Stimulated activated CD4-positive, alpha-beta T cell treated with anti-CD3 and anti-CD28 coated beads, Interleukin-1b, Interleukin-23, amount 100 ng/mL, for 1 hour (primary cell): ENCODE measurements at places on chromosomes 11 and 22.

DNA sequence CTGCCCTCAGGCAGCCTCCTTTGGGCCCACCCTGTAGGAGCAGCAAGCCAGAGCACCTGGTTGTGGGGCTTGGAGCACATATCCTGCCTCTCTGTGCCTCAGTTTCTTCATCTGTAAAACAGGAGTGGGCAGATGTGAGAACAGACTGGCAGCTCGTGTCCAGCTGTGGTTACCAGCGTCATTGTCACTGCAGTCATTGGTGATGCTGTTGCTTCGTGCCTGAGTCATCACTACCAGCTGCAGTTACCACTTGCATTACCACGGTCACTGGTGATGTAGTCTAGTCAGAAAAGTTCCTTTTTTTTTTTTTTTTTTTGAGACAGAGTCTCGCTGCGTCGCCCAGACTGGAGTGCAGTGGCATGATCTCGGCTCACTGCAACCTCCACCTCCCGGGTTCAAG is 20.4 kb downstream of the RSPH14 start:
- no peak for DNase-seq

DNA sequence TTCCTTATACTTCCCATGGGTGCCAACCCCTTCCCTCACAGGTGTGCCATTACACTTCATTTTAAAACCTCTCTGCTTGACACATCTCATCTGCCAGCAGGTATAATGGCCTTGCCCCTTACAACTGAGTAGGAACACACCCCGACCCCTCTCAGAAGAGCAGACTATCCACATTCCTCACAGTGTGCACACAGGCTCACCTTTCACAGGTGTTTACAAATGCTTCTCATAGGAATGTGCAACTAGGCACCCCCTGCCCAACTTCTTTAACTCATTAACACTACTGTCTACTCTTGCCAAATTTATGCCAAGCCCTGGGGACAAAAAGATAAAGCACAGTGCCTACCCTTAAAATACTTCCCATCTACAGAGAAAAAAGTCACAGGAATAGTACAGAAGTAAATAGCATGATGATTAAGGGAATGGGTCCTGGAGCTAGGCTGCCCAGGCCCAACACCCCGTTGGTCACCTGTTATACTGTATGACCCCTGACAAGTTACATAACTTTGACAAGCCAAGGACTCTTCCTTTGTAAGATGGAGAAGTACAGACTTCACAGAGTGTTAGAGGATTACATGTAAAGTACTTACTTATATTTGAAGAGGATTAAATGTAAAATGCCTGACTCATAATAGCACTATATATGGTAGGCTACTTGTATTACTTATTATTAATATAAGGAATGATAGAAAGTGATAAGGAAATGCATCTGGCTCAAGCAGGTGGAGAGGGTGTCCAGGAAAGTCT is 15.2 kb downstream of the TRIM3 start:
- DNase-seq, result no peak

DNA sequence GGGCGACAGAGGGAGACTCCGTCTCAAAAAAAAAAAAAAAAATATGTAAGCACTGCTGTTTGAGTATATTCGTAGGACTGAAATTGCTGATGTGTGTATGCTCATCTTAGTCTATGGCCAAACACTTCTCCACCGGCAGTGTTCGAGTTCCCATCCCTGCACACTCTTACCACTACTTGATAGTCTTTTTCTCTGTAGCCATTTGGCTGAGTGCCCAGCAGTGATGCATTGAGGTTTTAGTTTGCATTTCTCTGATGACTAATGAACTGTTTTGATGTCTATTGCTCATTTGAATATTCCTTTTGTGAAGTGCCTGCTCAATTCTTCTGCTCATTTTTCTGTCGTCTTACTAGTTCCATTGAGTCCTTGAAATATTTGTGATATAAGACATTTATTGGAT is 1.9 kb downstream of the TIRAP start:
- peak; percentile 53 for DNase-seq

GRCh38 chr11:102157219-102157618 is 47.0 kb downstream of the YAP1 start:
- DNase-seq, result no peak

GRCh38 chr11:78231962-78232501 is 43.3 kb downstream of the USP35 start:
- DNase-seq, result no peak

- DNase-seq, result no peak
Measured at GRCh38 chr11:3982431-3982830, 112.2 kb upstream of the RRM1 start.

GRCh38 chr22:24588381-24588756 is 4.5 kb downstream of the LRRC75B start:
- DNase-seq, result no peak

- DNase-seq, result no peak
Measured at GRCh38 chr11:132448334-132448995, 1078.0 kb downstream of the NTM start.

- DNase-seq, result no peak
Measured at GRCh38 chr11:131993246-131993645, 622.8 kb downstream of the NTM start.

GRCh38 chr11:11442791-11443190 is 89.7 kb upstream of the CSNK2A3 start:
- DNase-seq, result no peak

DNA sequence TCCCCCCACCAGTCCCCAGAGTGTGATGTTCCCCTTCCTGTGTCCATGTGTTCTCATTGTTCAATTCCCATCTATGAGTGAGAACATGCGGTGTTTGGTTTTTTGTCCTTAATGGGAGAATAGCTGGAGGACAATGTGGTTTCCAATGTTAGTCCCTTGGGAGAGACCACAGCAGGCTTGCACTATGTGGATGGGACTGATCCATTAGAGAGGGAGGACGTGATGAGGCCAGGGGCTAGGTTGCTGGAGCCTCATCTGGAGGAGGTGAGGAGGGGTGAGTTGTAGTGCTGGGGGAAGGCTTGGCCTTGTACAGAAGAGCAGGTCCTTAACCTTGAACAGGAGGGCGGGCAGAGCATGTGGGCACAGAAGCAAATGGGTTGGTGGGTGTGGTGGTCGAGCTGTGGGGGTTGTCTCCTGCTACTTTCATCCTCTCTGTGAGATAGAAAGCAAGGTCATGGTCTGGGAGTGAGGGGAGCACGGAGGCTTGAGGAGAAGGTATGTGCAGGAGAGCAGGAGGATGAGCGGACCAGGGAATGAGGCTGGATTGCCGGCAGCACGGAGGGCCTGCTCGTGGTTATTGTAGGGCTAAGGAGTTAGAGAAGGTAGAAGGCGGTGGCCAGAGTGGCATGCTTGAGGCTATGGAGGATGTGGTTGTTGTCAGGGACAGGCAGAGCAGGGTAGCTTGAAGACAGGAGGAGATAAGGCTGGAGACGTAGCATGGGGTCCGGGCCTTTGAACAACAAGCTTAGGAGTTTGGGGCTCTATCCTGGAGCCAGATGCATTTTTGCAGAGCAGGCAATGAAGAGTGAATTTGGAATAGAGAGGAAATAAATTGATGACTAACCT is 11.2 kb upstream of the SREBF2 start:
- DNase-seq, result no peak

GRCh38 chr11:17533778-17534415 is 10.3 kb downstream of the USH1C start:
- DNase-seq, result no peak

- DNase-seq, result no peak
Measured at GRCh38 chr11:14054116-14055107, 91.9 kb downstream of the SPON1 start.

DNA sequence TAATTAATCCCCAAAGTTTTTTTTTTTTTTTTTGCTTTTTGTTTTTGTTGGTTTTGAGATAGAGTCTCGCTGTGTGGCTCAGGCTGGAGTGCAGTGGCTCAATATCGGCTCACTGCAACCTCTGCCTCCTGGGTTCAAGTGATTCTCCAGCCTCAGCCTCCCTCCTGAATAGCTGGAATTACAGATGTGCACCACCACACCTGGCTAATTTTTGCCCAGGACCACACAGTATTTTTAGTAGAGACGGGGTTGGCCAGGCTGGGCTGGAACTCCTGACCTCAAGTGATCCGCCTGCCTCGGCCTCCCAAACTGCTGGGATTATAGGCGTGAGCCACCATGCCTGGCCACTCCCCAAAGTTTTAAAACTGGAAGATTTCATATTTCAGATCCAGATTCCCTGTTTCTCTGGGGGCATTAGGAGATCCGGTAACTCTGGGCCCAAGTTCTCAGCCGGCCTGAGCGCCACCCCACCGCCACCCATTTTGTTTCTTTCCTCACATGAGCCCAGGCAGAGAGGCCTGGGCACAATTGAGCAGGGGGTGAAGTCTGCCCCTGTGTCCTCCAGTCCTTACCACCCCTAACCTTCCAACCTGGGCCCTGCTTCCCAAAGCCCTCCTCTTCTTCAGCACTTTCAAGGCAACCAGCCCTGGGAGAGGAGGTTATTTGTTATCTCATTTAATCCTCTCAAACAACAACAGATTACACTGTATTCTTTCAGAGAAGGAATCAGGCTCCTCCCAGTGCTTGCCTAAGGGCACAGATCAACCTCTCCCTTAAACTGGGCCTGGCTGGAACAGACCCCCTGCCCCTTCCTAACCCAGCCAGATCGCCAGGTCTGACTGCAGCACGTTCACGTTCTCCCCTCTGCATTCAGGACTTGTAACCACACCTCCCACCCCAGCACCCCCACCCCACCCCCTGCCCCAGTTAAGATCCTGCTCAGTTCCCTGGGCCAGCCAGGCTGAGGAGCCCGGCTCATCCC is 1.9 kb upstream of the CSNK1E start:
- no peak for DNase-seq

- DNase-seq, result no peak
Measured at GRCh38 chr11:78583889-78584288, 9.2 kb upstream of the NARS2 start.

- DNase-seq, result no peak
Measured at GRCh38 chr22:33272180-33272579, 214.0 kb upstream of the SYN3 start.

- DNase-seq, result no peak
Measured at GRCh38 chr11:86192519-86193257, 51.9 kb upstream of the EED start.

DNA sequence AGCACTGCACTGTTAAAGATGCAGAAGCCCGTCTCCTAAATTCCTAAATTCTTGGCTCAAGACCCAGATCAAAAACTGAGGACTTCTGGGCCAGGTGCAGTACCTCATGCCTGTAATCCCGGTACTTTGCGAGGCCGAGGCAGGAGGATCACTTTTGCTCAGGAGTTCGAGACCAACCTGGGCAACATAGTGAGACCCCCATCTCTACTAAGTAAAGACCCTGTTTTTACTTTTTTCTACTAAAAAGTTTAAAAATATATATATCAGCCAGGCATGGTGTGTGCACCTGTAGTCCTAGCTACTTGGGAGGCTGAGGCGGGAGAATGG is 29.7 kb downstream of the PDGFB start:
- DNase-seq, result no peak

- no peak for DNase-seq
Measured at GRCh38 chr11:111135778-111136570, 109.6 kb upstream of the POU2AF2 start.

DNA sequence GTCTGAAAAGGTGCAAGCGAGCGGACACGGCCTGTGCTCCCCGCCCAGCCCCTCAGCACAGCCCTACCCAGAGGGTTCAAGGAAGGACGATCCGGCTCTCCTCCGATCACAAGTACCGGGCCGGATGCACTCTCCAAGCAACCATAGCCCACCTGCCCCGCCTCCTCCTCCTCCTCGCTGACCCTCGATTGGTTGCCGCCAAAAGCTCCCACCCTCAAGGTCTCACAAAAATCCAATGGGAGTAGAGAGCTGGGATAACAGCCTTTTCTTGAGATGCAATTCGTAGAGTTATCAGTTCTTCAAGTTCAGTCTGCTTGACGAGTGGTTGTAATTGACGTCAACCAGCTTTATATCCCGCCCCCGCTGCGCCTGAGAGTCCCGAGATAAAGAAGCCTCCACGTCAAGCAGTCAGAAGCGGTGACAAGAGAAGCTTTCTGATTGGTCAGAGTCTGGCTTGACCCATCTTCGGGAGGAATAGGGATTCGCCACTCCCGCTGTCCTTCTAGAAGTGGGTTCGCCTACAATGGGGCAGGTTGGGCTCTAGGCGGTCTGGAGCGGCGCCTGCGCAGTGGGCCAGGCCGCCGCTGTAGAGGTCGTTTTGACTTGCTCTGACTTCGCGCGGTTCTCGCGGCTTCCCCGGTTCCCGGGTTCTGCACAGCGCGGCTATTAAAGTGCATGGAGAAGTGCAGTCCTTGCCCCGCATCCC is at the start of gene IFT27:
TSS of gene IFT27 (minus strand) at position 156 of the 706 bp plus-strand sequence. CDS start 412 bp downstream, outside the sequence.
- peak; percentile 95 for DNase-seq

GRCh38 chr11:8267831-8268529 is 4.3 kb upstream of the LMO1 start:
- DNase-seq, result no peak

- no peak for DNase-seq
Measured at GRCh38 chr22:38414009-38414395, 41.0 kb downstream of the KCNJ4 start.

DNA sequence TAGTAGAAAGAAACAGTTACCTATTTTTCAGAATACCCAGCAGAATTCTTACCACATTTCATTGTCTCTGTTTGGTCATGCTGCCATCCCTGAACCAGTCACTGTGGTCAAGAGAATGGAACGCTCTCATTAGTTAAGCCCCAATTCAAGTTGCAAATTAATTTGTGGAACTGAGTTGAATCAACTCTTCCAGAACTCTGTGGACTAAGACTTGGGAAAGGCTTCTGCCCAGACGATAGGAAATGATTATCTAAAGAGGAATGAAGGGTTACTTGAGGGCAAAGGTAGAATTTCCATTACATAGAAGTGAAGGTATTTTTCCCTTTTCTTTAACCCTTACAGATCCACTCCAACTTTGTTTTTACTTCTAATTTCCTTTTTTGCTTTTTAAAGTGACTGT is 286.4 kb downstream of the DYNC2H1 start:
- no peak for DNase-seq

- DNase-seq, result no peak
Measured at GRCh38 chr22:47616396-47617020, 854.1 kb downstream of the TBC1D22A start.

DNA sequence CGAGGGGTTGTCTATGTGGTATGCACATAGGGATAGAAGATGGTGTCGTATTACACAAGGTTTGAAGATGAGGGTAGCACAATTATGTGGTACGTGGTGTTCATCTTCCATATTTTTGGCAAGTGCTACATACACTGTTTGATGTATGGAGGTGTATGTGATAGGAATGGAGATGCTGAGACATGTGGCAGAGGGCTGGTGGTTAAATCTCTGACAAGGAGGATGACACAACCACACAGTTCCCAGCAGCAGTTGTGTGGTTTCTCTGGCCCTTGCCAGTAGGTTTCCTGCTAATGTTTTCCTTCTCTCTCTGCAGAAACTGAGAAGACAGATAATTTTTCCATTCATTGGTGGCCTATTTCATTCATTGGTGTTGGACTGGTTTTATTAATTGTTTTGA is 17.0 kb downstream of the NCR3LG1 start:
- DNase-seq, result no peak

- no peak for DNase-seq
Measured at GRCh38 chr11:61004761-61005181, 33.3 kb downstream of the CD6 start.
